GM19239 (cell line): ENCODE measurements at places on chromosomes 16 and 17.

DNA sequence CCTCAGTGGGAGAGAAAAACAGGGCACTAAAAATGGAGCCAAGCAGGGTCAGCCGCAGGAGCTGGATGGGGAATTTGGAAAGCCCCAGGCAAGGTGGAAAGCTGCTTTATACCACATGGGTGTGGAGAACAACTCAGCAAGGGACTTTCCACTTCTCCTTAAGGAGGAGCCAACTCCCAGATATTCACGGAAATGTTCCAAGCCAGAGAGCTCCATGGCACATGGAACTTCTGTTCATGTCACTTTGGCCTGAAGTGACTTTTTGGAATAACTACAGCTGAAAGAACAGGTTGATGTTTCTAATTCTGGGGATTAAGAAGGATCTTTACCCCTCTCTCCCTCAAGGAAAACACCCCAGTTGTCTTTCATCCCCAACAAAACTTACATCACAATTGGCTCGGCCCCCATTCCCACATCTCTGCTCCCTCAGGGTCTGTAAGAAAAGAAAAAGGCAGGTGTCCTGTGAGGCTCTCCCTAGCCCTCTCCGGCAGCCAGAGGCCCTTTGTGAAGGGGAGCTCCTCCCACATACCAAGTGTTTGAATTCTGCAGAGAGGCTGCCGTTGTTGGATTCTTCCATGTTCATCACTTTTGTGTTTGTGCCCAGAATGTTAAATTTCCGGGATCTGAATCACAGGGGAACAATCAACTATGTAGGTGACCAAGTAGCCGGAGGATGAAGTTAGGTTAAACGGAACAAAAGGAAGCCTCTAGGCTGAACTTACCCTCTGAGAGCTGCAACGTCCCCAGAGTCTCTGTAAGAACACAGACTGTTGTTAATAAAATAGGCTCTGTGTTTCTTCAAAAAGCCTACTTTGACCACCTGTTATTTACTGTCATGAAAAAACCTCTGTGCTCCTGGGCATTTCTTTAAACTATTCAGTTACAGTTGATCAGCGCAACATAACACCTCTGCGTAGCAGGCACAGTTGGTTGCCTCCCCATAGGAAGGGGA lies 41.0 kb downstream of the STAT5A start:
- no peak for DNase-seq

- no peak for DNase-seq
Observed at GRCh38 chr16:85474621-85475217, 138.4 kb upstream of the GSE1 start.

DNA sequence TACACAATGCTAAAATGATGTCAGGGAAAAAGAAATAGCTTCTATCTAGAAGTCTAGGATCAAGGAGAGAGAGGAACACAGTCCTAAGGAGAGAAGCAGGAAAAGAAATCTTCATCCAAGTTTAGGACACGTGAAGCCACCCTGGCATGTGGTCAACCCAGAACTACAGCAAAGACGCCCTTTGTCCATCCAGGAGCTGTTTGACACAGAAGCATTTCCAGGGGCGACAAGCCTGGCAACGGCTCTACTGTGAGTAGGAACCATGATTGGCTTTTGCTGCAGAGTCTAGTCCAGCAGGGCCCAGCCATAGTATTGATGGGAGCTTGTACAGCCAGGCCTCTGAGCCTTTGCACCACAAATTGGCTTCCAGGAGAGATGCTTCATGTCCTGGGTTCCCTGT lies 185.4 kb upstream of the RPL38 start:
- no peak for DNase-seq

DNA sequence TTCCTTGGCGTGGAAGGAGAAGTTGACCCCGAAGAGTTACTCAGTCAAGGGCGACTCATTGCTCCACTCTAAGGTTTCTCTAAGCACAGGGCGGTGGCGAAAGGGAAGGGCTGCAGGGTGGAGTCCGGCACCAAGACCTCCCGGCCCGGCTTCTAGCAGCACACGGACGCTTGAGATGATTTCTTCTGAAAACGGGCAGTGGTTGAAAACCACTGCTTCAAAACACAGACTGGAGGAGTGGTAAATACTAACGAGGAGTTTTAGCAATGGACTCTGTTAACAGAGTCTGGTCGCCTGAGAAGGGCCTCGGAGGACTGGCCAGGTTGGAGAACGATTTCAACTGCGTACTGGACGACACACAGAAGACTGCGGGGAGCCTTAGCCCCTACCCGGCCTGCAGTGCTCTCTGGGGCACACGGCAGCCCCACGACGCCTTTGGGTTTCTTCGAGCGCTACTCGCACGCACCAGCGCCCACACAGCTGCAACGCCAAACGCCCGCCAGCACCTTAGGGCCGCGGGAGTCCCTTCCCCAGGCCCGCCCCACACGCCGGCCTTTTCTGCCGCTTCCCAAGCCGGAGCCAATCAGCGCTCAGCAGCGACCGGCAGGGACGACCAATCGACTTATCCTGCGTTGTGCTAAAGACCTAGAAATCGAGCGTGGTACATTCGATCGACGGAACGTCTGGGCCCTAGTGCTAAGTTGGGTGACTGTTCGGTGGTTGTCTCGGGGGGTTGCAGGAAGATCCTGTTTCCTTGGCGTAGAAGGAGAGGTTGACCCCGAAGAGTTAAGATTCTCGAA lies 14.4 kb upstream of the CA4 start:
- peak; percentile 95 for DNase-seq

GRCh38 chr17:75803883-75804282 lies 19.3 kb downstream of the UNK start:
- DNase-seq: no peak

DNA sequence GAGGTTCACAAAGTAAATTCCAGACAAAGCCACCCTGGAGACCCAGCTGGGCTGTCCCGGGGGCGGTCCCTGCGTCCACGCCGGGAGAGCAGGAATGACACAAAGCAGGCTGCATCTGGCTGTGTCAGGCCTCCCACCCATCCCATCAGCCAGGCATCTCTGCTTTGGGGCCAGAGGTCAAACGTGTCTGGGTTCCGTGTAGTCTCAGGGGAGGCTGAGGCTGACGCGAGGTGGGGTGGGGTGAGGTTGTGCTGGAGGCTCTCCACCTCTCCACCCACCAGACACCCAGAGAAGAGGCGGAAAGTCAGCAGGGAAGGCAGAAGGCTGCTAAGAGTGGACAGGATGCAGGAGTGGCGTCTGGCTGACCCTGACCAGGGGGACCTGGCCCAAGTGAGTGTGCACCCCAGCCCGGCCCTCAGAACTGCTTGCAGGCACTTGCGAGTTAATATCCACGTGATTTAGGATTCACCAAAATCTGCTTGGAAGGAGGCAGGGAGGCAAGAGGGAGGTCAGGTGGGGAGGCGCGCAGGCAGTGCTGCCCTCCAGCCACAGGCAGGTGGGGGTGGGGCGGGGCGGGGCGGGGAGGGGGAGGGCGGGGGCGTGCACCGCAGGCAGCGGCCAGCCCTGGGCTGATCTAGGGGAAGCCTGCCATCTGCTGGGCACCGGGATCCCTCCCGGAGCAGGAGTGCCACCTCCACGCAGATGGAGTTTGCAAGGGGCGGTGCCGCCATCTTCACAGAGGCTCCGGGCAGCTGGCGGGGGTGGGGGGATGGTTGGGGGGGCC lies 44.3 kb downstream of the TBC1D16 start:
- peak; percentile 81 for DNase-seq

DNA sequence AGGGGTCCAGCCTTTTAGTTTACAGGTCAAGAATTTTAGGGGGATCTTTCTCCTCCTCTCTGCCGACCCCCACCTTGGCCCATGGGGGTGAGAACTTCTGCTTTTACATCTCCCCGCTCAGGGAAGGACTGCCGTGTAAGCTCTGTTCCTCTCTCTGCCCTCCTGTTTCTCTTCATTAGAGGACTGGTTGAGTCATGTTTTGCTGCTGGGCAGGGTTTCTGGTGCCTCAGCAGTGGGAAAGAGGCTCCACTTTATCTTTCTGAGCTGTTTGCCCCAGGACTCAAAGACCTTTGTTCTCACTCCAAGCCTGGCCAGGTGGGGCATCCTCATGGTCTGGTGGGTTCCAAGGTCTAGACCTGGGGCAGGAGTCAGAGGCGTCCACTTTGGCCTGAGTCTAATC lies 93.0 kb downstream of the UTP18 start:
- no peak for DNase-seq

GRCh38 chr17:65404761-65405160 lies 156.7 kb downstream of the AXIN2 start:
- DNase-seq: no peak

DNA sequence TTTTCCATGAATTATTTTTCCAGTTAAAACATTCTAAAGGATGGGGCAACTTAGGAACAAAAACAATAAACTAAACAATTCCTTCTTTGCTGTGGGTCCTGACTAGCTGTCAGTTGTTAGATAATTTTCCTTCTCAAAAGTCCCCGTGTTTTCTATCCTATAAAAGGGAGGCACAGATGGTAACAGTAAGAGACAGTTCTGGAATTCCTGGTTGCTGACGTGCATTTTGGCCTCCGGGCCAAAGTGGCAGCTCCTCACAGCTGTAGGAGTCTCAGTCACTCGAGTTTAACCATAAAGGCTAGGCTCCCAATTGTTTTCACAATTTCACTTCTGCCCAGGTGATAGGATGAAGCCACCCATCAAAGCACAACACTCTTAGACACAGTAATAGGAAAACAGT lies 77.0 kb upstream of the ZNF423 start:
- no peak for DNase-seq

GRCh38 chr17:37698132-37698910 lies 46.5 kb downstream of the HNF1B start:
- DNase-seq: no peak

GRCh38 chr16:49542391-49542891 lies 168.8 kb downstream of the C16orf78 start:
- DNase-seq: no peak

GRCh38 chr16:84730406-84731106 lies 30.8 kb downstream of the USP10 start:
- DNase-seq: peak; percentile 36

- DNase-seq: no peak
Observed at GRCh38 chr17:77101521-77102410, 39.0 kb upstream of the SEC14L1 start.

- no peak for DNase-seq
Observed at GRCh38 chr17:21292867-21293830, 8.6 kb downstream of the MAP2K3 start.

DNA sequence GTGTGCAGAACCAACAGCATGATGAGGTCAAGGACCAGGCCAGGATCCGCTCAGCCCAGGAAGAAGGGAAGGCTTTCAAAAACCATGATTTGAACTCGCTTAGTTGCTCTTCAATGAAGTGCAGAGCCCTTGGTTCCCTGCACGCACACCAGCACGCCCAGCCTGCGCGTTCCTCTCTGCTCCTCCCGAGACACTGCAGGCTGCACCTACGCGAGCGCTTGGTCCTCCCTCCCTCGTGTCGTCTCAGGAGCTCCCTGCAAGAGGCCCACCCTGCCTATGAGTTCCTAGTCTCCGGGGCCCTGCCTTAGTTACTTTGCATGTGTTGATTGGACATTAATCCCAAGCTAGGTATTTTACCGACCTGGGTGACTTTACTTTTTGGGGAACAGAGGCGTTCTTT lies 132.9 kb upstream of the TNRC6C start:
- no peak for DNase-seq

GRCh38 chr17:21370430-21370829 lies 5.7 kb upstream of the KCNJ12 start:
- DNase-seq: no peak

GRCh38 chr17:28861393-28862203 lies 6.8 kb downstream of the ERAL1 start:
- DNase-seq: no peak

GRCh38 chr16:51549836-51550235 lies 398.8 kb upstream of the SALL1 start:
- DNase-seq: no peak

- no peak for DNase-seq
Observed at GRCh38 chr17:44941712-44942331, 5.8 kb downstream of the KIF18B start.

DNA sequence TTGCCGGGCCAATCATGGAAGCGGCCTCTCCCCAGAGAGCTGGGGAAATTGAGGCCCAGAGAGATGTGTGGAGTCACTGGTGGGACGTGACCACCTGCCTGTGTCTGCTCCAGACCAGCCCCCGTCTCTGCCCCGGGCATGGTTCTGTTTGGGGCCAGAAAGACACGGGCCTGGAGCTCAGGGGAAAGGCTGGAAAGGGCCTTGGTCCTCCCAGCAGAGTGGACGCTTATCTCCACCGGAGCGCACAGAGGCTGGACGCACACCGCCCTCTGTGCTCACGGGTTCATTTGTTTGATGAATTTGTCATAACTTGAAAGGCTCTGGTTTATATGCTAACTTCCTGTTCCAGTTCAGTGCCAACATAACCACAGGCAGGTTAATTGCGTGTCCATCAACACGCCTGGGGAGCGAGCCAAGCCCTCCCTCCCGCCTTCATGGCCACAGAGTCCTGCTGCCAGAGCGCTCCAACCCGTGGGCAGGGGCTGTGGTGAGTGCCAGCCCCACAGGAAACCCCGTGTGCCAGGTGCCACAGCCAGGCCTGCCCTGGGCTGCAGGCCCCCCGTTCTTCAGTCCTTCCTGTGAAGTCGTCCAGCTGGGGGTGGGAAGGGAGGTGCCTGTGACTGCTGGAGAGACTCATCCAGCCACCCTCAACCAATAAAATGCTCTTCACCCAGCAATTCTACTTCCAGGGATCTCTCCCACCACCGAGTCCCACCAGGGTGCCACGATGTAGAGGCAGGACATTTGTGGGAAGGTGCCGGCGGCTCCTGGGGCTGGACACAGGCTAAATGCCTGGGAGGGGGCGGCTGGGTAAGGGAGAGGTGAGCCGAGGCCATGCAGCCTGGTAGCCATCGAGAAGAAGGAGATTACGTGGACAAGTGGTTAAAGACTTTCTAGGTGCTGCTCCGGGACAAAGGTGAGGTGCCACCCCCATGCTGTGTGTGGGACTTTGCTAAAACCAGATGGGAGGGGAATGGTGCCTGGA lies 29.4 kb upstream of the BAHCC1 start:
- DNase-seq: no peak

GRCh38 chr16:19378511-19378910 lies 39.2 kb upstream of the TMC5 start:
- no peak for DNase-seq

DNA sequence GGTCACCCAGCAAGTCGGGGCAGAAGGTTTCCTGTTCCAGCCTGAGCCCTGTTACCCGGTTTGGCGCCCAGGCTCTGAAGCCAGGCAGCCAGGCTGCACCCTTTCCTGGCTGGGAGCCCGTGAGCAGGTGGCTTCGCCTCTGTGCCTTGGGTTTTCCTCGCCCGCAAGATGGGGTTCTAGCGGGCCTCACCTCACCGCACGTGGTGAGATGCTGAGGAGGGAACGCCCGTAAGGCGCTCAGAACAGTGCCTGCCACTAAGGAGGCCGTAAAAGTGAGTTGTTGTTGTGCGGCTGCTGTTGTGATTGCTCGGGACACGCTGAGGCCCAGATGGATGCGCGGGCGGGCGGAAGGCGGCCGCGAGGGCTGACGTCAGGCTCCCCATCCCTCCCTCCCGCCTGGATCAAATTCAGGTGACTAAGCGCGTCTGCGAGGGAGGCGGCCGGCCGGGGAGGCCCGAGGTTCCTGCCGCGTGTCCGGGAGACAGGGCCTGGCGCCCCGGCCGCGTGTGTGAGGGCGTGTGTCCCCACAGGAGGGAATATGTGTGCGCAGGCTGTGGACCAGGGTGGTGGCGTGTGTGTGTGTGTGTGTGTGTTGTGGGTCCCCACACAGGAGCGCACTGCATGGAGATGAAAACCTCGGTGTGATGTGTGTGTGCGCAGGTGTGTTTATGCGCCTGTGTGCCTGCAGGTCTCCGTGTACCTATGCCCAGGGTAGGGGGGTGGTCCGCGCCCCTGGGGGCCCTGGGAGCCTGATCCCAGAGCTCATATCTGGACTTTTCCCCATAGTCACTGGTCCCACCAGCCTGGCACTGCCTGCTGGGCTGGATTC lies 4.3 kb downstream of the CAMKK1 start:
- no peak for DNase-seq
